ENCODE measurements at places on chromosomes 3 and 15. TPM values are rescaled to one million over a fixed set of nuclear protein-coding genes. Genes with fewer than 3 reads are reported as not detected.

Gene GPR160
- total RNA-seq: 148 TPM

Gene MRPL3
- total RNA-seq: 47.5 TPM

Gene SUSD5
- not detected for total RNA-seq

Gene C3orf62
- total RNA-seq: 6.5 TPM

Gene BOC
- total RNA-seq: 15.2 TPM

Gene BFSP2
- not detected for total RNA-seq

Gene MLF1
- 0.60 TPM for total RNA-seq

Gene CLDN1
- total RNA-seq: 0.95 TPM

Gene GOLGA8S
- total RNA-seq: not detected

Gene SCN11A
- 0.27 TPM for total RNA-seq

Gene TTLL13
- total RNA-seq: 0.27 TPM

Gene C2CD4A
- total RNA-seq: 0.79 TPM

Gene RTF1
- total RNA-seq: 14.2 TPM

Gene POLR2H
- total RNA-seq: 74.4 TPM

Gene RBSN
- total RNA-seq: 22.1 TPM

Gene CELSR3
- total RNA-seq: 2.5 TPM

Gene PLA2G4F
- total RNA-seq: 74.2 TPM

Gene EAF1
- total RNA-seq: 21.8 TPM

Gene CLDN18
- total RNA-seq: not detected

Gene ASB14
- not detected for total RNA-seq

Gene GOLGA8K
- 0.64 TPM for total RNA-seq

Gene MNS1
- not detected for total RNA-seq

Gene ANKRD63
- not detected for total RNA-seq

Gene SLC22A13
- total RNA-seq: 0.60 TPM

Gene XIRP1
- 6.0 TPM for total RNA-seq

Gene ITIH3
- 0.27 TPM for total RNA-seq

Gene LRRC34
- not detected for total RNA-seq

Gene BRK1
- 61.1 TPM for total RNA-seq

Gene GPR27
- total RNA-seq: 1.1 TPM

Gene PARP15
- 1.2 TPM for total RNA-seq

Gene ARL13B
- total RNA-seq: 2.9 TPM

Gene PRR20G
- not detected for total RNA-seq

Gene AP3B2
- 36.8 TPM for total RNA-seq

Gene GPR87
- not detected for total RNA-seq

Gene GOLGA8J
- not detected for total RNA-seq

Gene KCNMB3
- 1.8 TPM for total RNA-seq

Gene LEKR1
- not detected for total RNA-seq

Gene GOLGA6L4
- total RNA-seq: 4.0 TPM

Gene SNTN
- total RNA-seq: not detected

Gene SHF
- total RNA-seq: not detected

Gene GRK7
- total RNA-seq: not detected

Gene IMPG2
- total RNA-seq: 0.14 TPM

Gene SERPINI2
- not detected for total RNA-seq

Gene CALML4
- 87.6 TPM for total RNA-seq

Gene C15orf61
- total RNA-seq: 9.1 TPM

Gene LMCD1
- 12.1 TPM for total RNA-seq

Gene SCAMP5
- total RNA-seq: 11.3 TPM

Gene XRN1
- total RNA-seq: 46.0 TPM

Gene ZNF710
- total RNA-seq: 27.3 TPM

Gene INKA1
- 1.5 TPM for total RNA-seq

Data from transverse colon (tissue), 4 donors.